Transverse colon (tissue), 4 donors: ENCODE measurements at places on chromosomes 1 and 21. TPM values are rescaled to one million over a fixed set of nuclear protein-coding genes. Genes with fewer than 3 reads are reported as not detected.

Gene CD84
- 7.8 TPM for total RNA-seq

Gene A3GALT2
- total RNA-seq = not detected

Gene FMO5
- 62.5 TPM for total RNA-seq

Gene LZIC
- 14.2 TPM for total RNA-seq

Gene FAM229A
- 16.4 TPM for total RNA-seq

Gene S100A3
- 0.64 TPM for total RNA-seq

Gene CELA3B
- not detected for total RNA-seq

Gene SLC16A4
- 1.4 TPM for total RNA-seq

Gene OR10X1
- not detected for total RNA-seq

Gene NPHS2
- total RNA-seq = not detected

Gene TAL1
- 7.9 TPM for total RNA-seq

Gene MCL1
- total RNA-seq = 395 TPM
